DND-41 (cell line): ENCODE measurements at places on chromosomes 13 and 19.
A peak's percentile ranks its signal among the peaks of the same experiment; 100 is the strongest.

GRCh38 chr13:59176775-59177174 is 987.0 kb downstream of the DIAPH3 start:
- H3K27me3 ChIP-seq, result no peaks in the 10 kb centered on the region
- no peak overlapping the region for H3K4me3 ChIP-seq
- no peak overlapping the region for H3K27ac ChIP-seq
- DNase-seq, result no peak

DNA sequence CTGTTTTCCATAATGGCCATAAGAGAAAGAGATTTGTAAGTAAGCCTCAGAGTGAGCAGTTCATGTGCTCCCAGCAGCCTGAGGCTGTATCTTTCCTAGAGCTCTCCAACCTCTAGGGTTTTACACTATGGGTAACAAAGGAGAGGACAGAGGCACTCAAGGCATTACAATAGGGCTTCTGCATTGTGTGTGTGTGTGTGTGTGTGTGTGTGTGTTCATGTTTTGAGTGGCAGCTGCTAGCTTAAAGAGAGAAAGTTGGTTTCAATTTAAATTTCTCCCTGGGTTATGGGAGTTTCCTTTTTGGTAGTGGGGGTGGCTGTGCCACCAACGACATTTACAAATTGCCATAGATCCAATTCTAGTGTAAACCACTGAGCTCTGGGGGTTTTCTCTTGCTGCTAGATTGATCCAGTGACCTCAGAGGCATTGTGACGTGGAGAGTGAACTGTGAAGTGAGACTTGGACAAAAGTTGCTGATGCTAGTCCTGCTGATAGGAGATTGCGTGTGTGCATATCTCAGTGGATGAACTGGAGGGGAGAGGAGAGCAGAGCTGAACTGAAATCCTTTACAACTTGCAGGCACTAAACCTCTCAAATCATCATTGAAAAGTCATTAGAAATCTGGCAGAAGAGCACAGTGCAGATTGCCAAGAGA is 67.2 kb upstream of the OLFM4 start:
- no peaks in the 10 kb centered on the region for H3K27me3 ChIP-seq
- peaks cover 12% of the 10 kb centered on the region for H3K4me1 ChIP-seq
- H3K27ac ChIP-seq, result peak overlapping the region; percentile 20; the same call in 1 of the 2 replicates
- DNase-seq, result peak; percentile 16

GRCh38 chr19:5913739-5914357 is at the start of gene CAPS:
Gene CAPS, plus strand, starts transcription at chr19:5914254. Its CDS starts 153 bp downstream, at chr19:5914407.
- no peak within 1 kb of the TSS for H3K4me3 ChIP-seq
- H3K4me1 ChIP-seq, result no peaks in the 10 kb centered on the region
- no peak within 1 kb of the TSS for H3K27ac ChIP-seq
- no peaks in the 10 kb centered on the region for H3K27me3 ChIP-seq
- peaks cover 47% of the 10 kb centered on the region for H3K36me3 ChIP-seq
- no peak for DNase-seq

DNA sequence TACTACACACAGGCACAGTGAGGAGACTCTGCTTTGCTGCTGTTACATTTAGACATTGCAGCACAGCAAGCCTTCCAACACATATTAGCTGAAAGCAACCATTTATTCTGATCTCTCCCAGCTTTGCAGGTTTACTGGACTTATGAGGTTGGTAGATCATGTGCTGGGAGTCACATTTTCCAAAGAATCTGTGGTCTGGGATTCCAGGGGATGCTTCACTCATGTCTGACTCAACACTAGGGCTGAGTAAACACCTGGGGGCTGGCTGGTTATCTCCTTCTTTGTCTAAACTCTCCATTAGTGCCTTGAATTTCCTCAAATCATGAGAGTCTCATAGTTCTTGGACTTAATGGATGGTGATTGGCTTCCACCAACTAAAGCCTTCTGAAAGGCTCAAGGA is 5.4 kb upstream of the LGALS13 start:
- H3K4me3 ChIP-seq, result no peak overlapping the region
- H3K36me3 ChIP-seq, result no peaks in the 10 kb centered on the region
- no peak overlapping the region for H3K27ac ChIP-seq
- H3K27me3 ChIP-seq, result no peaks in the 10 kb centered on the region
- no peak for DNase-seq
- H3K4me1 ChIP-seq, result no peaks in the 10 kb centered on the region

GRCh38 chr13:75364131-75364713 is 117.7 kb downstream of the TBC1D4 start:
- H3K36me3 ChIP-seq, result no peaks in the 10 kb centered on the region
- no peak for DNase-seq
- H3K4me1 ChIP-seq, result no peaks in the 10 kb centered on the region
- H3K27ac ChIP-seq, result no peak overlapping the region
- H3K27me3 ChIP-seq, result peaks cover 5% of the 10 kb centered on the region

DNA sequence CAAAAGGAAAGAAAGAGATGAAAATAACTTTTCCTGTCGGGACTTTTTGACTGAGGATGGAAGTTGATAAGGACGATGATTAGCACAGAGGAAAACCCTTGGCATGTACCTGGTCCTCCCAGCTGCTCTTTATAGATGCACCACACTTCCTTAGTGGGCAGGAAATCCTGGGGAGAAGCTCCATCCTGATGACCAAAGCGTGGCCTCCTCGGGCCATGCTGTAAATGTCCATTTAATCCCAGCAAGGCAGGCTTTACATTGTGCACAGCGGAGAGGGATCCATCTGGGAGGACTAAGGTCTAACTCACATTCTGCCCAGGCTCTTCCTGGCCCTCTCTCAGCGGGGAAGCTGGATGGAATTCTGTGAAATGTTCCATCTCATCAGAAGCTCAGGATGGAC is 113.5 kb downstream of the COL4A2 start:
- no peak for DNase-seq
- no peaks in the 10 kb centered on the region for H3K36me3 ChIP-seq
- peaks cover 11% of the 10 kb centered on the region; the same call in 1 of the 2 replicates for H3K4me1 ChIP-seq
- peaks cover 79% of the 10 kb centered on the region for H3K27me3 ChIP-seq
- H3K4me3 ChIP-seq, result no peak overlapping the region

- no peaks in the 10 kb centered on the region for H3K27me3 ChIP-seq
- H3K36me3 ChIP-seq, result peaks cover 52% of the 10 kb centered on the region
- no peak for DNase-seq
- H3K4me3 ChIP-seq, result no peak overlapping the region
- no peaks in the 10 kb centered on the region for H3K4me1 ChIP-seq
These were observed 9.1 kb downstream of the GRIN3B start for GRCh38 chr19:1009041-1009980.

DNA sequence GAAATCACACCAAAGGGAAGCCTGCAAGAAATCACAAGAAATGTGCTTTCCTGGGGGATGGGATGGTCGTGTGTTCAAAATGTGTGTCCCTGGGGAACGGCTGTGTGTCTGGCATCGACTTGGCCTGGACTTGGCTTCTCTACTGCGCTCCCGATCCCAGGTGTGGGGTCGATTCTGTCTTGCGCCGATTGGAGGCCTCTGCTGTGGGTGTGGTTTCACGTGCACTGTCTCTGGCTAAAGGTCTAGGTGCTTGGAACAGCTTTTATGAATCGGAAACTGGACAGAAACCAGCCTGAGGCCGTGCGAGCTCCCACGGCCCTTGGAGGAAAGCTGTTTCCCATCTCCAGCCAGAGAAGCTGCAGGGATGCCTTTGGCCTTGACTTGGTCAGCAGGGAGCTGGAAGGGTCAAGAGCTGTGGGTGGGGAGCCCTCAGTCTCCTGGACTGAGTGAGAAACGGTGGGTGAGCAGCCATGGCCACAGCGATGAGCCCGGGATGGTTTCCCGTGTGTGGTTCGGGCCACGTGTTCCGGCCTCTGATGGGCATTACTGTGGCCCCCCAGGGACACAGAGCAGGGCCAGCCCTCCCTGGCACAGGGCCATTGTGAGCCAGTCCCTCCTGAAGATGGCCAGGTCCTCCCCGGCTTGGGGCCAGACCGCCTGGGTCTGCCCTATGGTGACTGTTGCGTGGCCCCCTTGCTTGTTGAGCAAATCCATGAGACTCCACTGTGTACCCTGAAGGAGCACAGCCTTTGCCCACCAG is 29.7 kb downstream of the MCF2L start:
- no peak overlapping the region for H3K27ac ChIP-seq
- DNase-seq, result no peak
- H3K4me3 ChIP-seq, result no peak overlapping the region
- H3K4me1 ChIP-seq, result no peaks in the 10 kb centered on the region

GRCh38 chr13:31168166-31168565 is 6.5 kb upstream of the HSPH1 start:
- H3K27me3 ChIP-seq, result no peaks in the 10 kb centered on the region
- DNase-seq, result no peak
- H3K4me3 ChIP-seq, result no peak overlapping the region
- no peak overlapping the region for H3K27ac ChIP-seq
- peaks cover 8% of the 10 kb centered on the region for H3K4me1 ChIP-seq

DNA sequence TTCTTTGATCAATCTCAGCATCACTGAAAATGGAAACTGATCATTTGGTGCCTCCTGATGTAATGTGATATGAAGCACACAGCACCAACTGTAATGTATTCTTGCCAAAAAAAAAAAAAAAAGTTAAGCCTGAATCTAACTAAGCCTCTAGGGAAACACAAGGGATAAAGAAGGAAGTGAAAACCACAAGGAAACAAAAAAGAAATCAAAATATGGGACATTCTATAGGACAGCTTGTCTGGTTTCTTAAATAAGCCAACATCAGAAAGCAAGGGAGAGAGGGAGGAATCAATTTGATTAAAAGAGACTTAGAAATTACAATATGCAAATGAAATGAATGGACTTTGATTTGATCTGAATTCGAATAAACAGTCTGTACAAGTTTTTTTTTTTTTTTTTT is 20.6 kb upstream of the METTL21C start:
- no peak for DNase-seq
- H3K27ac ChIP-seq, result no peak overlapping the region
- H3K4me1 ChIP-seq, result no peaks in the 10 kb centered on the region
- H3K36me3 ChIP-seq, result no peaks in the 10 kb centered on the region
- no peak overlapping the region for H3K4me3 ChIP-seq
- no peaks in the 10 kb centered on the region for H3K27me3 ChIP-seq

GRCh38 chr19:47471733-47472457 is at the start of gene SLC8A2:
Gene SLC8A2, minus strand, starts transcription at chr19:47471893. Its CDS starts 5,490 bp downstream, at chr19:47466403.
- no peak within 1 kb of the TSS for H3K27ac ChIP-seq
- DNase-seq, result peak; percentile 95
- no peaks in the 10 kb centered on the region for H3K36me3 ChIP-seq
- H3K4me3 ChIP-seq, result peak within 1 kb of the TSS; percentile 7; the same call in 1 of the 2 replicates
- no peaks in the 10 kb centered on the region for H3K27me3 ChIP-seq

GRCh38 chr19:48914181-48914580 is 14.1 kb downstream of the NUCB1 start:
- peaks cover 73% of the 10 kb centered on the region for H3K36me3 ChIP-seq
- no peak overlapping the region for H3K4me3 ChIP-seq
- no peak for DNase-seq
- no peak overlapping the region for H3K27ac ChIP-seq
- no peaks in the 10 kb centered on the region for H3K27me3 ChIP-seq
- H3K4me1 ChIP-seq, result no peaks in the 10 kb centered on the region

DNA sequence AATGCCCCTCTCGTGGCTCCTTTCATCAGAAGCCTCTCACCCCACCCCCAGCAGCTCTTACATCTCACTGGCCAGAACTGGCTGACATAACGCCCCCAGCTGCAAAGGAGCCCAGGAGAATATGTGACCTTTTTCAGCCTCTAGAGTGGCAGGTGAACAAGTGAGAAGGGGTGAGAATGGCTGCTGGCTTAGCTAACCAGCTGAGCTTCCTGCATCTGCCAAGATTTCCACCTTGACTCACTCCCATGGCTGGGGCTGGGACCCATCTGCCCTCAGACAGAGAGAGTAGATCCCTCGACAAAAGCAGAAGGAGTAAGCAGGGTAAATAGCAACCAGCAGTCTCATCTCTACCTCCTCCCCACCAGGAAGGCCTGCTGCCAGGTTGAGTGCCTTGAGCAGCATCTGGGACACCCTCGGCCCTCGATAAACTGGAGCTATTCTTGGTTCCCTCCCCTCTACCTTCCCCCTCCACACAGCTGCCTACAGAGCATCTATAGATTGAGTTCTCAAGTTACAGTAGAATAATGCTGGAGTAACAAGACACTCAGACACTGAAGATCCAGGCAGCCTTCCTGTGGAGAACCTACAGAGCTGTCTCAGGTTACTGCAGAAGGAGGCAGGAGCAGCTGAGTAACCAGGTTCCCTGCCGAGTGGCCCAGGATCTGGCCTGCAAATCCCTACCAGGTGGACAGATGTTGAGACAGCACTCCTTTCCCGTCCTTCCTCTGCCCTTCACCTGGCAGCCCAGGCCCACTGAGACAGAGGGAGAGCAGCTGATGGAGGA is 15.5 kb downstream of the KASH5 start:
- H3K27ac ChIP-seq, result no peak overlapping the region
- no peaks in the 10 kb centered on the region for H3K36me3 ChIP-seq
- no peak overlapping the region for H3K4me3 ChIP-seq
- H3K27me3 ChIP-seq, result no peaks in the 10 kb centered on the region
- no peaks in the 10 kb centered on the region for H3K4me1 ChIP-seq

- peaks cover 6% of the 10 kb centered on the region; the same call in 1 of the 2 replicates for H3K4me1 ChIP-seq
- no peaks in the 10 kb centered on the region for H3K36me3 ChIP-seq
- no peak overlapping the region for H3K27ac ChIP-seq
- no peak overlapping the region for H3K4me3 ChIP-seq
- H3K27me3 ChIP-seq, result no peaks in the 10 kb centered on the region
These were observed 13.2 kb upstream of the AKAP11 start for GRCh38 chr13:42258747-42259146.

GRCh38 chr19:18309525-18310064 is 13.3 kb downstream of the LSM4 start:
- no peak overlapping the region for H3K4me3 ChIP-seq
- H3K4me1 ChIP-seq, result peaks cover 20% of the 10 kb centered on the region
- no peaks in the 10 kb centered on the region for H3K27me3 ChIP-seq
- no peak for DNase-seq
- peaks cover 89% of the 10 kb centered on the region for H3K36me3 ChIP-seq

GRCh38 chr13:105202354-105202753 is 1333.1 kb downstream of the EFNB2 start:
- no peak overlapping the region for H3K27ac ChIP-seq
- H3K36me3 ChIP-seq, result no peaks in the 10 kb centered on the region
- no peak for DNase-seq
- H3K4me3 ChIP-seq, result no peak overlapping the region
- no peaks in the 10 kb centered on the region for H3K27me3 ChIP-seq

GRCh38 chr13:62130062-62130970 is 714.7 kb upstream of the PCDH20 start:
- DNase-seq, result no peak
- H3K4me1 ChIP-seq, result no peaks in the 10 kb centered on the region
- H3K4me3 ChIP-seq, result no peak overlapping the region
- no peak overlapping the region for H3K27ac ChIP-seq
- no peaks in the 10 kb centered on the region for H3K36me3 ChIP-seq
- H3K27me3 ChIP-seq, result no peaks in the 10 kb centered on the region

DNA sequence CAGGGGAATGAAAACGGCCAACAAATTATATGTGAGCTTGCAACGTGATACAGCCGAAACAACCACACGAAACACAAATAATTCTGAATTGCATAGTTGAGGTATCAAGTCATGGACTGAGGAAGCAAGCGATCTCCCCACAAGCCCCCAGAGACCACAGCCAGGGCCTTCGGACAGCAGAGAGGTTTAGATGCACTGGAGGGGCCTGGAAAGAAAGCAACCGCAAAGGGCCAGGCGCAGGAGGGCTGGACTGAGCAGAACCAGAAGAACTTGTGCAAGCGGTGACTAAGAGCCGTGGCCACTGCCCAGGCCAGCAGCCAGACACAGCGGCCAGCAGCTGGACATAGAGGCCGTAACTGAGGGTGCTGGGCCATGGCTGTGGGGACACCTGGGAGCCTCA is 131.4 kb downstream of the TNFRSF19 start:
- H3K36me3 ChIP-seq, result no peaks in the 10 kb centered on the region
- H3K27ac ChIP-seq, result no peak overlapping the region
- DNase-seq, result no peak
- H3K4me3 ChIP-seq, result no peak overlapping the region
- no peaks in the 10 kb centered on the region for H3K4me1 ChIP-seq

- H3K36me3 ChIP-seq, result peaks cover 95% of the 10 kb centered on the region
- no peak overlapping the region for H3K27ac ChIP-seq
- H3K27me3 ChIP-seq, result no peaks in the 10 kb centered on the region
- no peak overlapping the region for H3K4me3 ChIP-seq
- DNase-seq, result no peak
These were observed 6.0 kb downstream of the CKAP2 start for GRCh38 chr13:52461265-52461664.
